ENCODE measurements at places on chromosomes 7 and 10.

DNA sequence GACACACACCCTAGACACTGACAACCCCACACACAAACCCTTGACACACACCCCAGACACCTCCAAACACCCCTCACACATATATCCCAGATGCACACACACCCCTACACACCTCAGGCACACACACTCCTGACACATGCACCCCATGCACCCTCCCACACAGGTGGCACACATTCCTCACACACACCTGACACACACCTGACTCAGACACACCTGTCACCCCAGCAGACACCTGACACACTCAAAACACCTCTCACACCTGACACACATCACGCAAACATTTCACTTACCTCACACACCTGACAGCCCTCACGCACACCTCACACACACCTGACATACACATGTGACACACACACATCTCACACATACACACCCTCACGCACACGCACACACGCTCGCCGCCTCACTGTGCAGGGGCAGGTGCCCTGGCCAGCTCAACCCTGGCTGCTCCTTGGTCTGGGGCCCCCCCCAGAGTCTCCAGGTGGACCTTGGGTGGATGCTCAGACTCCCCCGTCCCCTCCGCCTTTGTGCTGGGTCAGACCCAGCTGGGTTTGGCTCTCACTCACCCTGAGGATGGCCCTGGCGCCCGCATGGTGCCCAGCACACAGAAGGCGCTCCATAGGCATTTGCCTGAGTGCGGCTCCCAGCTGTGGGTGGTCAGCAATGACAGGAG lies 3.1 kb upstream of the CALY start:
- DNase-seq, result no peak

DNA sequence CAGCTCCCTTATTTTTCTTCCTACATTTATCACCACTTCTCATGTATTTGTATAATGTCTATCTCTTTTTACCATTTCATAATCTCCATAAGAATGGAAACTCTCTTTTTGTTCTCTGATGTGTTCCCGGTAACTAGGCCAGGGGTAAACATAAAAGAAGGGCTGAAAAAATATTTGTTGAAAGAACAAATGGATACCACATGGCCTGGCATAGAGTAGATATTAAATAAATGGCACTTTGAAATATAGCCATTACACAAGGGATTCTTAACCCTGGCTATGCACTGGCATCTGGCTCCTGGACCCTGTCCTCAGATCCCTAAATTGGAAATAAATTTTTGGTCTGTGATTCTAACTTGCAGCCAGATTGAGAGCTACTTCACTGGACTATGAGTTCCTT lies 30.4 kb downstream of the ELAPOR2 start:
- no peak for DNase-seq

DNA sequence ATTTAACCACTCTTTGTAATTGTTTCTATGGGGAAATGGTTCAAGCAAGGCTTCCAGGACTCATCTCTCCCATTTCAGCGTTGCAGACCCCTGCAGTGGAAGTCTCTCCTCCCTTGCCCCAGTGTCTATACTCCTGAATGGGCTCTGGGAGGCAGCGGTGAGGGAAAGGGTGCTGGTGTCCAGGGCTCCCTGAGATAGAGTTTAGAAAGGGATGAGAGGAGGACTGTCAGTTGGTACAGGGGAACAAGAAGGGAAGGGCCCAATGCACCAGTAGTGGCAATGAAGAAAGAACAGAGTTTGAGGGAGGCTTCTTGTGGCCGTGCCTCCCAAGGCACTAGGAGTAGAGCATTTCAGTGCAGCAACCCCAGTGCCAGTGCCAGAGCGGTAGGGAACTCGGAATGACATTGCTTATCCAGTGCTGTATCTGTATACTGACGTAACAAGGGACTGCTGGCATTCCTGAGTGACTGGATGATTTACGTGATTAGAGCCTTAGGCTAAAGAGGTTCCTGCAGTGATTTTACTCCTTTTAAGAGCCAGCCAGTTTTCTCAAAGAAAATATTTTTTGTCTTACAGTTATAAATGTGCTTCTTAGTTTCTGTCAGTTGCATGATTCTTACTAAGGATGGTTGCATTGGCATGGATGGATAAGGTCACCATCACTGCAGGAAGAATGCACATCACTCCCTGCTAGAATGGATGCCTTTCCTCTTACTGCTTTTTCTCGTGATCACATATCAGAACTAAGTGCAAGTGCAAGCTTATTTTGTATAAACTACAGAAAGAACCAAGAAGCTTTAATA lies 28.0 kb downstream of the PRPF18 start:
- DNase-seq, result no peak

DNA sequence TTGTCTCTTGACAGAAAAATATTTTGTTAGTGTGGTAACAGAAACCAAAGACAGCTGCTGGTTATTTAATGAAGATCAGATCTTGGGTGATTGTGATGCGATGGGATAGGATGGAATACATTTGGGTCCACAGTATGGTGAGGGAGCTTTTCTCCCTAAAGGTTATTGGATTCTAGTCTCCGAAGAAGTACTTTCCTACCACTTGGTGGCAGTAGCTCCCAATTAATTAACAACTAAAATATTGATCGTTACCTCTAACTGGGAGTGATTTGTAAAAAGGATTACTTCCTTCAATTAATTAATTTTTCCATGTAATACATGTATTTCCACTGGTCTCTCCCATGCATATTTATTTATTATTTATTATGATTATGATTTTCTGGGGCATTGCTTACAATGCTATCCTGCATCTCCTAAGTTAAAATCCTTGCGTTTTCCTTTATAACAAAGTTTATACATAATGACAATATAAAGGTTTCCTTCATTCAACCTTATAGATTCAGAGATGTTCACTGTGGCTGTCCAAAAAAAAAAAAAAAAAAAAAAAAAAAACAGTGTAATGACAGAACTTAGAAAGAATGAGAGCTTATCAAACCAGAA lies 25.6 kb downstream of the TMEM196 start:
- DNase-seq, result no peak

- no peak for DNase-seq
These were observed 151.6 kb upstream of the CACNA2D1 start for GRCh38 chr7:82595176-82595575.

All from nucleus accumbens (tissue), 56 donors.